Osteoblast (primary cell): ENCODE measurements at places on chromosomes 7 and 10. TPM values are rescaled to one million over a fixed set of nuclear protein-coding genes. Genes with fewer than 3 reads are reported as not detected.

The ZNF680 gene
- total RNA-seq: 12.7 and 14.7 TPM in 2 replicates

The GPC2 gene
- 1.4 and 1.8 TPM in 2 replicates for total RNA-seq

The TLL2 gene
- total RNA-seq: under 0.01 and 0.36 TPM in 2 replicates

The HOXA13 gene
- total RNA-seq: 6.2 and 8.0 TPM in 2 replicates

The CACNA2D1 gene
- 113 and 145 TPM in 2 replicates for total RNA-seq

The LRRC18 gene
- not detected in 2 replicates for total RNA-seq

The ITIH5 gene
- total RNA-seq: 0.88 and 2.2 TPM in 2 replicates

The KIAA1217 gene
- total RNA-seq: 36.8 and 51.0 TPM in 2 replicates

The C10orf95 gene
- total RNA-seq: not detected in 2 replicates

The TUBB8 gene
- not detected in 2 replicates for total RNA-seq

DNA sequence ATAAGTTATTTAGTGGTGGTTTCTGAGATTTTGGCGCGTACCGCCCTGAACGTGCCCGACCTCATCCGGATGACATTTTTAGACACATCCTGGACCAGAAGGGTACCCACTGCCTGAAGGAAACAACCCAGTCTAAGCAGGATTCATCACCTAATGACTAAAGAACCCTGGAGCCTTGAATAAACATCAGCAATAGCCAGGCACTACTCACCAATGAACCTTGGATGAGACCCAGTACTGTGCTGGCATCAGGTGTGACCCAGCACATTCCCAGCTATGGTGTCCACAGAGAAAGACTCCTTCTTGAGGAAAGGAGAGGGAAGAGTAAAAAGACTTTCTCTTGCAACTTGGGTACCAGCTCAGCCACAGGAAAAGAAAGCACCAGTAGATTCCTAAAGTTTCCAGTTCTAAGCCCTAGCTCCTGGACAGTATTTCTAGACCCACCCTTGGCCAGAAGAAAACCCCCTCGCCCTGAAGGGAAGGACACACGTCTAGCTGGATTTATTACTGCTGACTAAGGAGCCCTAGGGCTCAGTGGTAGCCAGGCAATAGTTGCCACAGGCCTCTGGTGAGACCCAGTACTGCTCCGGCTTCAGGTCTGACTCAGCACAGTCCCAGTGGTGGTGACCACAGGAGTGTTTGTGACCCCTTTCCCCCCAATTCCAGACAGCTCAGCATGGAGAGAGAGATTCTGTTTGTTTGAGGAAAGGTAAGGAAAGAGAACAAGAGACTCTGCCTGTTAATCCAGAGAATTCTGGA lies 32.5 kb downstream of the ZNF277 start:
- DNase-seq: peak; percentile 4

- no peak for DNase-seq
These were observed 192.1 kb upstream of the MGMT start for GRCh38 chr10:129274748-129275474.

DNA sequence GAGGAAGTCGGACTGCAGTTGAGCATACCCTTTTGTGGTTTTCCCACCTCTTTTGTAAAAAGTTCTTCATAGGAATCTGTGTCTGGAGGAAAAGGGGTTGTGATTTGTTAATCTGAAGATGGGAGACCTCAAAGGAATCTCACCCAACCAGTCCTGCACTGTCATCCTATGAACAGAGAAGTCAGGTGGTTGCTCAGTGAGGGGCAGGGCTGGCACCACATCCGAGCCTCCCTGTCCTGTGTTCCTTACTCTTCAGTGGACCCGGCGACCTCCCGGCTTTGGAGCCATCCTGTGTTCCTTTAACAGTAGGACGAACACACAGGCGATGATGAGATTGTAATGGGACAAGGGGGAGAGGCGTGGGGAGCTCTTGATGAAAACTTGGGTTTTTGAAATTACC lies 2.8 kb upstream of the MGMT start:
- DNase-seq: peak; percentile 42

DNA sequence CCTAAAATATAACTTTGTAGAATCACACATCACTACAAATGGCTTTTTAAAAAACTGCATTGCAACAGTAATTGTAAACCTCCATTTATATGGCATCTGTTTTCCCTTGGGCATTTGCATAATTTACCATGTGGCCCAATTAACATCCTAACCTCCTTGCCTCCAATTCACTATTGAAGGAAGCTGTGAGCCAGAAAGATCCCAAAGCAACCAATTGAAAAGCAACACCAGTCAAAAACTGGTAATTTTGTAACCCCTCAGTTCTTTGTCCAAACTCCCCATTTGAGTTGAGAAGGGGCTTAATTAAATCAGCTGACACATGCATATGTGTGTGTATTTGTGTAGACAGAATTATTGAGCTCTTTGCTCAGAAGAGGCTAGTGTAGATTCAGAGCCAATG lies 90.3 kb downstream of the FAM13C start:
- DNase-seq: no peak

DNA sequence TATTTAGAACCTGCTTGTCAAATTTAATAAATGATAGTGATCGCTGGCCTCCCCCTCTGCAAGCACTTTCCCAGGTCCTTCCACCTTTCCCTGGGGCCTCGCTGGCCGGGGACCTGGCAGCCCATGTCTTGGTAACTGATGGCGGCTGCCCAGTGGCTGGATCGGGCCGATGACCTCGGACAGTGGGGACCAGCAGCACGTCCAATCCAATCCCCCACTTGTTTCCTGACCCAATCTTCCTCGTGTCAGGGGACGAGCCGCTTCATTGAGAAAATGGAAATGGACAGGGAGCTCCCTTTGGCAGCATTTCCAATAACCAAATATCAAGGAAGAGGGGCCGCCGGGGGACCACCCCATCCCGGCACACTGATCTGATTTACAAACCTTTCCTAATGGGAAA lies 17.2 kb downstream of the EBF3 start:
- DNase-seq: peak; percentile 54

- DNase-seq: peak; percentile 98
These were observed 2.8 kb downstream of the ASIC3 start for GRCh38 chr7:151051108-151051507.

- DNase-seq: no peak
These were observed 3.7 kb downstream of the MEOX2 start for GRCh38 chr7:15682751-15683245.

GRCh38 chr7:157442456-157442855 lies 105.7 kb downstream of the DNAJB6 start:
- peak; percentile 13 for DNase-seq

- DNase-seq: no peak
These were observed 27.5 kb upstream of the WAC start for GRCh38 chr10:28505359-28505959.

DNA sequence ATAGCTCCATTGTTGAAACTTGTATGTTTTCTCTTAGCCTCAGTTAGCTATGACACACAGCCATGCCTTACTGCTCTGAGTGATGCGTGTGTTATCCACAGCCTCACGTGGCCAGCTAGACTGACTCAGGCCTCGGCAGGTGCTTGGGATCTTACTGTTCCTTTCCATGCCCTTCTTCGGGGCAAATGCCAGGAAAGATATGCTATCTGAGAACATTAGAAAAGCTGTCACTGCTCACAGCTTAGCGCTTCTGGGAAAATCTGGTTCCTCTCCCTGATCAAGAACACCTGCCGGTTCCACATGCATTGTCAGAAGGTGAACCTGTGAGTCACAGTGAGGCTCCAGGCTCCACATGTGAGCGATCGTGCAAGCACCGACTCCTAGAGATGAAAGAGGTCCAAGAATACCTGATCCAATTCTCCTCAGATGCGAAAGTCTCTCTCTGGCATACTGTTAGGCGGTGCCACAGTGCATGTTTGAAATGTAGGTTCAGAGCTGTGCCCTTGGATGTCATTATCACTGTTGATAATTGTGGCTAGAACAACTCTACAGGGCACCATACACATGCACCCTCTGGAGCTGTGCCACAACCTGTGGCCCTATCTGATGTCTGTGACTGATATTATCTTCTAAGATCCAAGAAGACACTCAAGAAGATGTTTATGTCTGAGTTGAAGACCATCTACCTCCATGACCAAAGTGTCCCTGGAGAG lies 247.8 kb upstream of the IGFBP3 start:
- no peak for DNase-seq

- no peak for DNase-seq
These were observed 26.6 kb upstream of the AKR1D1 start for GRCh38 chr7:138049505-138050116.

DNA sequence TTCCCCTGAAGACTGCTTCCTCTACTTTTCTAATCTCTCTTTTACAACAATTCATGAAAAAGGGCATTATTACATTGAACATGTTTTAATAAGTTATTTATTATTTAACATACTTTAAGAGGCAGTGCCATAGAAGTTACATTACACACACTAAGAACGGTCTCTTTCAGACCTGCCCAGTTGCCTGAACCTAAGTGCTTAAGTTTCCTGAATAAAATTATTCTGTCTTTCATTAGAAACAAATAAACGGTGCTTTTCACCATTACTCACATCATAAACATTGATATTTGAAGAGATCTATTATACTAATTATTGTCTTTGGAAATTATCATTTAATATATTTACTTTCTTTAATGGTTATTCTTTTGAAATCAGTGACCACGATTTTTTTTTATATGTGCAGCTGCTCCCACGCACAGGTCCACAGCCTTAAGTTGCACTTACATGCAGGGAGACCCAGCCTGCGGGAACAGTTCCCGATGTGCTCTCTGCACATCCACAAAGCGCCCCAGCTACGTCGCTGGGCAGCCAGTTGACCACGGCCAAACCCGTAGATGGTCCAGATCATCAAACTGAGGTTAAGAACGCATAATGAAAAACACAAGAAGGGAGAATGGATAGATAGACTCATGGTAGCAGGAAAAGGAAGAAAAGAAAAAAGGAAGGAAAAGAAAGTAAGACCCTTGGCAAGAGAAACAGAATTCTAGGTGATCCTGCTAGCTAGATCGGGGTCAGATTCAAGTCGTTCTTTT lies 437.0 kb upstream of the MGMT start:
- no peak for DNase-seq

DNA sequence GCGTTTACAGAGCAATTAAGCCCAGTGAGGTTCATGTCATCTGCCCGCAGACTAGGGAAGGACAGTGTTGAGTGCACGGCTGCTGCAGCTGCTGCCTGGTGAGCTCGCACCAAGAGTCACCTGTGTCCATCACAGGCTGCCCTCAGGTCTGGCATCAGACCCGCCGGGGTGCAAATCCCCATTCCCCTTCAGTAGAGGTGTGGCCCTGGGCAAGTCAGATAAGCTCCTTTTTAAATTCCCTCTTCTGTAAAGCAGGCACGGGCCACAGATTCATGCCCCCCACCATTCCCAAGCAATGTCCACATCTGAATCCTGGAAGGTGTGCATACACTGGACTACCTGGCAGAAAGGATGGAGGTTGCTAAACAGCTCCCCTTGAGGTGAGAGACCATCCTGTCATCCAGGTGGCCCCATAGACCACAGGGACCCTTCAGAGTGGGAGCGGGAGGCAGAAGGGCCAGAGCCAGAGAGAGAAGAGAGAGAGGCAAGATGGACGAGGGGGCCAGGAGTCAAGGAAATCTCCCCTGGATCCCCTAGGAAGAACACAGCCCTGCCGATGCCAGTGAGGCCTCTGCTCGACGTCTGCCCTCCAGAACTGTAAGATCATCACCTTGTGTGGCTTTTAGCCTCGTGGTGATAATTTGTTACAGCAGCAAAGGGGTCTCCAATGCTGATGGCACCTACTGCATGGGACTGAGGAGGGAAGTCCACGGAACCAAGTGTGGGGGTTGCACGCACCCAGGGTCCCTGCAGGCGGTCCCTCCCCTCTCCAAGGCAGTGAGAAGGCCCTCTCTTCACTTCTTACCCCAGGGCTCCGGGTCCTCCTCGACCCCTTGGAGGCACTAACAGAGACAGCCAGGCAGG lies 168.8 kb downstream of the TCERG1L start:
- no peak for DNase-seq

DNA sequence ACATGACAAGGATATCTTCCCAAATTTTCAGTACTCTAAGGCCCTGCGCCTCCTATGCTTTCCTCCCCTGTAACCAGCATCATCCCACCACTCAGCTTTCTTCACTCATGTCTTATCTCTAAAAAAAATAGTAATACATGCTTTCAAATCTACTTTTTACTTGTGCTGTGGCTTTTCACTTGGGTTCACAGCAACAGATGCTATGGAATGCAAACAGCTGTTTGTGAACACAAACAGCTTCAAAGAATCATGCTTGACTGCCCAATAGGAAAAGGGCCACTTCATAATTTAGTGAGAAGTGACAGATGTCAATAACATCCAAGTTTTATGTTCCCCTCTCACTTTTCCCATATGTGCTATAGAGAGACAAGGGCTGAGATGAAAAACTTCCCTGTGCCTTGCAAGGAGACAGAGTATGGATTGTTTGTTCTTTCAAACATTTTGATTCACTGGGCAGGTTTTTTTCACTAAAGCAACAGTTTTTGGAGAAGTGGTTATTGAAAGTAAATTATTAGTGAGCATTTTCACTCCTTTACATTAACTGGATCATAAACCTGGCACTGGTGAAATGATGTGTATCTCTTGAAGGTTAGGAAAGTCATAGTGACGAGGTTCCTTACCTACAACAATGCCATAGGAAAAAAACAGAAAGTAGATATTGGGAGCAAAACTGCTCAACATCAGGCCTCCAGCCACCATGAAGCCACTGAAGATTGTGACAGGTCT lies 37.3 kb downstream of the SLC16A9 start:
- no peak for DNase-seq

DNA sequence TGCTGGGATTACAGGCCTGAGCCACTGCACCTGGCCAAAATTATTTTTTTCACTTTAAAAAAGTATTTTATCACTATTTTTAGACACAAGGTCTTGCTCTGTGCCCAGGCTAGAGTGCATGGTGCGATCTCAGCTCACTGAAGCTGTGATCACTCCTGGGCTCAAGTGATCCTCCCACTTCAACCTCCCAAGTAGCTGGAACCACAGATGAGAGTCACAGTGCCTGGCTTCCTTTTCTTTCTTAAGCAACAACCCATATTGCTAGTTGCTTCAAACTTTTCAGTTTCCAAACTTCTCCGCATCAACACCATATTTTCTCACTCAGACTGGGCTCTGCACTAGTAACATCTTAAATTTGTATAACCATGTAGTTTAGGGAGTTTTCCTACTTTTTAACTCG lies 9.5 kb upstream of the SMC3 start:
- no peak for DNase-seq
